HS-5 (cell line): ENCODE measurements at places on chromosomes 13 and 19.

DNA sequence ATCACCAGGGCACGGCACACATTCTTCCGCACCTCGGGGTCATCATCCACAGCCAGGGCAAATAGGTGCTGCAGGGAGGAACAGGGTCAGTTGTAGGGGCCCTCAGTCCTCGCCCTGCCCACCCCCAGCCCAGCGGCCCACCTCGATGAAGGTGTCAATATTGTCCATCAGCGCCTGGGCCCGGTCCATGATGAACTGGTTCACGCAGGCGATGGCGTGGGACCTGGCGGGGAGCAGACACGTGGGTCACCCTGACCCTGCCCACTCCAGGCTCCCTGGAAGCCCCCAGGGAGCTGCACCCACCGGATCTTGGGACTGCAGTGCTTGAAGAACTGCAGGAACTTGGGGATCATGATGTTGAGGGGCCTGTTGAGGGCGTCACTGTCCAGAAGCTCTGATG, 8.6 kb downstream of the TNPO2 start:
- DNase-seq = no peak

DNA sequence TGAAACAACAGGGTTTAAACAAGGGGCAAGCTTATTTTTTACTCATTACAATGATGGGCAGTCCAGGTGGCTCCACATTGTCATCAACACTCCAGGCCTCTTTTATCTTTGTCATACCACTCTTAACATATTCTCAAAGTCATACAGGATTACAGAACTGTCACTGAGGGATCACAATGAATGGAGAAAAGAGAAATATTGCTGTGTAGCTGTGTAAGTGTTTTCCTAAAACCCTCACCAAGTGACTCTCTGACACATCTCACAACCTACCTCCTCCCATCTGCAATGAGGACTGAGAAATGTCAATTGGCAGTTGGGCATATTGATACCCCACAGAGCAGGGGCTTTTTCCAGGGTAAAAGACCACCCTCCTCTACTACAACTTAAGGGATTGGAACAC, 562.1 kb downstream of the TBC1D4 start:
- DNase-seq = no peak

DNA sequence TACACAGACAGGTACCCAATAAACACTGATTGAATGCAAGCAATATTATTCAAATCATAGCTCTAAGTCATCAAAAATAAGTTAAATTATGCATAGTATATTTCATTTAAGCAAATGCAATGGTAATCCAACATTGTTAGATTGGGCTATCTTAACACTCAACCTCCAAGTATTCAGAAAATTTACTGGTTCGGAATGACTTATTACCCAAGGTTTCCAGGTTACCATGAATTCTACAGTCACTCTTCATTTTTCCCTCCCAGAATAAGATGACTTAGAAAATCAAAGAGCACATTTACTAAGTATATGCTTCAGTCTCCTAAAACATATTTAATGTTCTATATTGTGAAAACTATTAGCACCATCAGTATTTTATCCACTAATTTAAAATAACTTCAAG, 6.0 kb downstream of the UBL3 start:
- DNase-seq = no peak

DNA sequence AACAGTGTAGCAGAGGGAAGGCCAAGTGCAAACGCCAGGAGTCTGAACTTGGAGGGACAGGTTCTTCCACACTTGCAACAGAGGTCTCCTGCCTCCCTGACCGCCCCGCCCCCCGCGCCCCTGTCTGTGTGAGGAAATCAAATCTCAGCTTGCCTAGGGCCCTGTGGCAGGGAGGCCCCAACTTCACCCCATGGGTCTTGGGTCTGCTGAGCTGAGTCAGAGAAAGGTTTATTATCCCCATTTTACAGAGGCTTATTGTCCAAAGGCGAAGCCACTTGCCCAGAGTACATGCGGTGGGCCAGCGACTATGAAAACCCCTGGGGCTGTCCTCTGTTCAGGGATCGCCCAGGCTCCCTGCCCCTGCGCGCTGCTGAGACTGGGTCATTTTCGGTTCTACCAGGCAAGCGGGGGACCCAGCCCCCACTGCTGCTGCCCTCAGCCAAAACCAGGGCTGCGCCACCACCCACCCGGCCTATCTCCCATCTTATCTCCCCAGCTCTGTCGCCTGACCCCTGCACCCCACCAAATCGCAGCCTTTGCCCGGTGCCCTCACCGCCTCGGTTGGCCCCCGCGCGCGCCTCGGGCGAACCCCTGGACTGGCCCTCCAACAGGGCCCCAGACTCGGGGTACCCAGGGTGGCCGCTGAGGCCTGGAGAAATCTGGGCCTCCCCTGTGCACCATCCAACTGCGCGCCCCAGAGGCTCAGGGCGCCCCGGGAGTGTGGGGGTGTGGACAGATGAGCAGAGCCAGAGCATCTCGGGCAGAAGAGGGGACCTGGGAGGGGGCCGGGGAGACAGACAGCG, 850 bp upstream of the CERS4 start:
- no peak for DNase-seq

DNA sequence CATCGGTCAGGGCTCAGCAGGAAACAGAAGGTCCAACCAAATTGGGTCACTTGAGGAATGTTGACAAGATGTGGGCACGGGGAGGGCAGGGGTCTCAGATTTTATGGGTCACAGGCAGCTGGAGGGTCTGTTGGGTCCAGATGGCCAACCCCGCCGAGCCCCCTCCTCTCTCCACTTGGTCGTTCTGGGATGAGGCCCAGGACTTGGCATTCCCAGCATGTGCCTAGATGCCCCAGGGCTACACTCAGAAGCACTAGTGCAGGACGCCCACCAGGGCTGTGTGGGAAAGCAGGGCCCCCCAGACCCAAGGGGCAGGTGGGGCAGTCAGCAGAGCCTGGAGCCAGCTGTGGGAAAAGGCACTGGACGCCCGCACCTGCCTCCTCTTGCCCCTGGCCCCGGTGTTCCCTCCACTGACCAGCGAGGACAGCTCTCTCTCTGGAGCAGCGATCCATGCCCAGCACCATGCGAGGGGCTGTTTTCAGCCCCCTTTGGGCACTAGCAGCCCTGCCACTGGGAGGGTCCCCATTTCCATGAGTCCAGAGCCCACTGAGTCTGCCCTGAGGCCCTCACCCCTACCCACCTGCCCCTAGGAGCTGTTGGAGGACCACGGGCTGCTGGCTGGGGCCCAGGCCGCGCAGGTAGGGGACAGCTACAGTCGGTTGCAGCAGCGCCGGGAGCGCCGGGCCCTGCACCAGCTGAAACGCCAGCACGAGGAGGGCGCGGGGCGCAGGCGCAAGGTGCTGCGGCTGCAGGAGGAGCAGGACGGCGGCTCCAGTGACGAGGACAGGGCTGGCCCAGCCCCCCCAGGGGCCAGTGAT, 26.0 kb downstream of the DHX34 start:
- DNase-seq = no peak
